Stimulated activated CD8-positive, alpha-beta memory T cell treated with anti-CD3 and anti-CD28 coated beads, Interleukin-7, amount 100 ng/mL, for 48 hours (primary cell): ENCODE measurements at places on chromosomes 11 and 22.

GRCh38 chr22:38310518-38311322 is 6.5 kb downstream of the CSNK1E start:
- no peak for DNase-seq

- peak; percentile 28 for DNase-seq
Observed at GRCh38 chr22:43151251-43152002, at the start of gene TSPO. Gene TSPO, plus strand, starts transcription at chr22:43151559. Its CDS starts 7,680 bp downstream, at chr22:43159239.

DNA sequence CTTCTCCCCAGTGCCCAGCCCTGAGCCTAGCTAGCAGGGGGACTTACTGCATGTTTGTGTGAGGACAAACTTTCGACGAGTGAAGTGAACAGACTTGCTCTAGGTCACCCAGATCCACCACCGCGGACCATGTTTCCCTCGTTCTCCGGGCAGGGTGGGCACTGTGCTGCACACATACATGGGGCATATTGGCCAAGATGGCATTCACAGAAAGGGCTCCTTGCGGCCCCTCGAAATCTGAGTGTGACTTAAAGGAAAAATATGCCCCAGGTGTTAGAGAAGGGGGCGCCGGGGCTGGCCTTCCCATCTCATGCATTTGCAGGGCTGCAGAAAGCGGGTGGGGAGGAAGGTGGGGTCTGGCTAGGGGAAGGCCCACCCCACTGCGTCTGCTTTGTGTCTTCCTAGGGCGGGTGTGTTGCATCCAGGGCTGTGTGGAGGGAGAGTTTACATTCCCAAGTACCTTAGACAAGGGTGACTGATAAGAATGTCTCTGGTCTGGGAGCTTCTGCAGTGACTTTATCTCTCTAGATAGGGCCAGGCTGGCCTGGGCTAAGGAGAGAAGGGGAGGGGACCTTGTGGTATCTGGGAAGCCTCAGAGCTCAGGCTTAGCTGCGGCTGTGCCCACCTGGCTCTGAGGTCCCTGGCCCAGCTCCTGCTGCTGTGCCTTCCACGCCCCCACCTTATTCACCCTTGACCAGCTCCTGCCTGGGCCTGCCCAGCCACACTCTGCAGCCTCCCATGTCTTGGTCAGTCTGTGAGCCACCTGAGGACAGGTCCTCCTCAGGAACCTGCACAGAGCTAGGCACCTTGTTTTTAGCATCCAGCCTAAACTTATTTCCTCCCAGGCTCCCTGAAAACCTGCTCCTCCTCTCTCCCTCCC is 45.8 kb downstream of the LRRC32 start:
- no peak for DNase-seq

- no peak for DNase-seq
Observed at GRCh38 chr22:47270463-47271135, 508.1 kb downstream of the TBC1D22A start.

GRCh38 chr11:123587559-123587958 is 66.9 kb downstream of the SCN3B start:
- no peak for DNase-seq

GRCh38 chr22:42844756-42845155 is 12.3 kb downstream of the ARFGAP3 start:
- DNase-seq: no peak

DNA sequence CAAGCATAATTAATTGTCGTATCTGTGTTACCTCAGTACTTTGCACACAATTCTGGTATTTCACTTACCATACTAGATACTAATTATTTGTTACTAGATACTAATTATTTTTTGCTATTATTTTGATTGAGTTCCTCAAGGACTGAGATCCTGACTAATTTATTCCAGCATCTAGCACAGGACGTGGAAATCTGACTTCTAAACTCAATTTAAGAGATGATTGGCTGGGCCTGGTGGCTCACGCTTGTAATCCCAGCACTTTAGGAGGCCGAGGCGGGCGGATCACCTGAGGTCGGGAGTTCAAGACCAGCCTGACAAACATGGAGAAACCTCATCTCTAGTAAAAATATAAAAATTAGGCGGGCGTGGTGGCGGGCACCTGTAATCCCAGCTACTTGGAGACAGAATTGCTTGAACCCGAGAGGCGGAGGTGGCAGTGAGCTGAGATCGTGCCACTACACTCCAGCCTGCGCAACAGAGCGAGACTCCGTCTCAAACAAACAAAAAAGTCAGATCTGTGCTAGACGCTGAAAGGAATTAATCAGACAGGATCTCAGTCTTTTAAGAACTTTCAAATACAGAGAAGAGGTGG is 527 bp upstream of the MRPL48 start:
- no peak for DNase-seq

DNA sequence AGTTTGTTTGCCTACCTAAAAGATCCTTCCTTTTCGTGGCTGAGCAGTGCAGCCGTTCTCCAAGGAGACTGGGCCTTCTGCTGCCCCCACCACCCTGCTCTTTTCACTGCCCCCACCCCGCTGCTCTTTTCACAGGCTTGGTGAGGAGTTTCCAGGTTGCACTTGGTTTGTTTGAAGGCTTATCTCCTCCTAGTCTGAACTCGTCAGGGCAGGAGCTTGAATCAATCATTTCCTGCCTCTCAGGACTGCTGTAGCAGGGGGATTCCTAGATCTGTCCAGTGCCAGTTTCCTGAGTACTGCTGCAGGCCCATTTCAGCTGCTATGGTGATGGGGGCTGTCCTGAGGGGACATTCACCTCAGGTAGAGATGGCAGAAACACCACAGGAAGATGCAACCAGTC is 10.0 kb downstream of the MED15 start:
- DNase-seq: no peak

- no peak for DNase-seq
Observed at GRCh38 chr11:35112056-35112845, 26.7 kb upstream of the CD44 start.

DNA sequence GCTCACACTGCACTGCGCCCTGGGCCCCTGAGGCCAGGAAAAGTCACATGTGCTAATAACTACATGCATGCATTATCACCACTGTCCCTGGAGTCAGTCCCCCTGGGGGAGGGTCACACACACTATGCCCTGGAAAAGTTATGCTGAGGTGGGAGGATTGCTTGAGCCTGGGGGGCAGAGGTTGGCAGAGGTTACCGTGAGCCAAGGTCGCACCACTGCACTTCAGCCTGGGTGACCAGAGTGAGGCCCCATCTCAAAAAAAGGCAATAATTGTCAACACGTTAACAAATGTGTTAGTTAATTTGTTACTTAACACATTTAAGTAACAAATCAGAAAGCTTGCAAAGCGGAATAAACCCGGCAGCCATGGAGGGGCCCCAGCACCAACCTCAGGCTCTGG is 13.3 kb upstream of the SEC14L6 start:
- DNase-seq: no peak

GRCh38 chr11:27485930-27486773 is 13.6 kb upstream of the LGR4 start:
- no peak for DNase-seq

- no peak for DNase-seq
Observed at GRCh38 chr11:71246559-71246958, 5.8 kb downstream of the SHANK2 start.

- DNase-seq: no peak
Observed at GRCh38 chr22:32996702-32997101, 61.5 kb downstream of the SYN3 start.

DNA sequence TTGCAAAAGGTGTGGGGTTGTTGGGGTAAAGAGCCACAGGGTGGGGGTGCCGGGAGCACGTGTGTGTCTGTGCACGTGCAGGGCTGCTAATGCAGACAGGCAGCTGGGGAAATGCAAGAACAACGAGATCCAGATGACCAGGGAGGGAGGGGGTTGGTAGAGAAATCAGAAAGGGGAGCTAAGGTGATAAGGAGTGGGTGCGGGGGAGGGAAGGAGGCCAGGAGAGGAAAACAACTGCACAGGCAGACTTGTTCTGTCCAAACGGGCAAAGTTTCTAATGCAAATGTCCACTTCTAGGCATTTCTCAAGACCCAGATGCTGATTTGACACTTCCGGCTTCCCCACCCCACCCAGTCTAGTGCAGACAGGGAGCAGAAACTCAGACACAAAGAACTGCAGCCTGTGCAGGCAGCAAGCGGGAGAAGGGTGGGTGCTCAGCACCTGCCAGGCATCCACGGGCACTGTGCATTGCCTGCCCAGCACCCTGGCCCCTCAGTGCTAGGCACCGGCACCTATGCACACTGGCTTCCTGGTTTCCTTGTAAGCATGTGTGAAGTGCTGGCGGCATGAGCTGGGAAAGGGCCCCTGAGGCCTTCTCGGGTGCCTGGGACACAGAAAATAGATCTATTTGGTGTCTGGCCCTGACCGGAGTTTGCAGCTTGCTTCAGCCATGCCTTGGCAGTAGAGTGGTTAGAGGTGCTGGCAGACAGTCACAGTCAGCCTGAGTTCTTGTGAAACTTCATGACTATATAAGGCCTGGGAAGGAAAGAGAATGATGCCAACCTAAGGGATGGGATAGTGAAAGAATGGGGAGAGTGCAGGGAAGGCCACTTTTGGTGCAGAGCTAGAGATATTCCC is 220.1 kb upstream of the SORL1-AS1 start:
- no peak for DNase-seq

DNA sequence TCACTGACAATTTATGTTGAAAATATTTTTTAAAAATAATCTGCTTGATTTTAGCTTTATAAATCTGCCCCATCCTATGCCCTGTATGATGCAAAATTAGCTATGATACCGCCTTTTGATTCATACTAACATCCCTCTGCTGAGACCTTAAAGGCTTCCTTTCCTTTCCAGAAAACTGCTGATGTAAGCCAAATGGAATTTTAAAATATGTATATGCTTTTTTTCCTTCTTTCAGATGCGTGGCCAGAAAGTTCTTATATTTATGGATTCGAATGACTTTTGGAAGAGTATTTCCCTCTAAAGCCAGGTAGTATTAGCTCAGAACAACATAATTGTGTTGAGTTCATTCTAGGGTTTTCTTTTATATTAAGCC is 34.5 kb downstream of the SFI1 start:
- DNase-seq: no peak

GRCh38 chr22:47209040-47209514 is 446.6 kb downstream of the TBC1D22A start:
- DNase-seq: no peak

GRCh38 chr11:118415739-118416068 is 14.3 kb downstream of the ATP5MG start:
- no peak for DNase-seq

- DNase-seq: no peak
Observed at GRCh38 chr22:44365832-44366231, 53.1 kb upstream of the SHISAL1 start.

- DNase-seq: no peak
Observed at GRCh38 chr11:95515371-95515770, 274.2 kb downstream of the FAM76B start.

DNA sequence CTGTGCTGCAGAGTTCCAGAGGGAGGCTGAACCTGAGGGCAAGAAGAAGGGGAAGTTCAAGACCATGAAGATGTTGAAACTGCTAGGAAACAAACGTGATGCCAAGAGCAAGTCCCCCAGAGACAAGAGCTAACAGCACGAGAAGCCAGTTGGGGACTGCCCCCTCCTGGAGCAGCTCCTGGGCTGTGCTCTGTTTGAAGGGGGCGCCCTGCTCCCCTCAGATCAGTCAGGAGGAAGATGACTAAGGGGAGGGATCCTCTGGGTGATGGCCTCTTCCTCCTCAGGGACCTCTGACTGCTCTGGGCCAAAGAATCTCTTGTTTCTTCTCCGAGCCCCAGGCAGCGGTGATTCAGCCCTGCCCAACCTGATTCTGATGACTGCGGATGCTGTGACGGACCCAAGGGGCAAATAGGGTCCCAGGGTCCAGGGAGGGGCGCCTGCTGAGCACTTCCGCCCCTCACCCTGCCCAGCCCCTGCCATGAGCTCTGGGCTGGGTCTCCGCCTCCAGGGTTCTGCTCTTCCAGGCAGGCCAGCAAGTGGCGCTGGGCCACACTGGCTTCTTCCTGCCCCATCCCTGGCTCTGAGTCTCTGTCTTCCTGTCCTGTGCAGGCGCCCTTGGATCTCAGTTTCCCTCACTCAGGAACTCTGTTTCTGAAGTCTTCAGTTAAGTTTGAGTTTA is 12.6 kb downstream of the C22orf23 start:
- no peak for DNase-seq

DNA sequence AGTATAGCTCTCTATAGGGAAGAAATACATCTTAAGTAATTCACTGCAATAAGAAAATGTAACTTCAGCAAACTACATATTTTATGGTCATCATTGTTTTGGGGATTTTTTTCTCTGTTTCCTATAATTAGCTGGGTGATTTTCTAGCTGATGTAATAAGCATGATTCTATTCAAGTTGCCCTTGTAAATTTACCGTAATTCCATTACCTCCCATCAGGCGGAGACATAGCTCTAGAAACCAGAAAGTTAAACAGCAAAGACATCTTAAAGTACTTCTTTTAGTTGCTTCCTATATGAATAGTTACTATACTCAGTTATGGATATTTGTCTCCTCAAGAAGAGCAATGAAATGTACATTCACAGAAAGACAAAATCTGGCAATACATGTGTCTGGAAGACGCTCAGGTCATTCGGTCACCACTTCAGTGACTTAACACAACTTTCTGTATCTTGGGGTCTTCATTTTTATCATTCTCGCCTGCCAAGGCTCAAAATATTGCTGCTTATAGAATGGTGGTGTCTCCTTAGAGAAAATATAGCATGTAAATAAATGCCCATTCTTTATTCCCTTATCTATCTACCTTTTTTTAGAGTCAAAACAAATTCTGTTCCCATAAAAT is 239.9 kb upstream of the ZC3H12C start:
- no peak for DNase-seq

- DNase-seq: no peak
Observed at GRCh38 chr11:20126724-20127123, 33.6 kb downstream of the DBX1 start.

DNA sequence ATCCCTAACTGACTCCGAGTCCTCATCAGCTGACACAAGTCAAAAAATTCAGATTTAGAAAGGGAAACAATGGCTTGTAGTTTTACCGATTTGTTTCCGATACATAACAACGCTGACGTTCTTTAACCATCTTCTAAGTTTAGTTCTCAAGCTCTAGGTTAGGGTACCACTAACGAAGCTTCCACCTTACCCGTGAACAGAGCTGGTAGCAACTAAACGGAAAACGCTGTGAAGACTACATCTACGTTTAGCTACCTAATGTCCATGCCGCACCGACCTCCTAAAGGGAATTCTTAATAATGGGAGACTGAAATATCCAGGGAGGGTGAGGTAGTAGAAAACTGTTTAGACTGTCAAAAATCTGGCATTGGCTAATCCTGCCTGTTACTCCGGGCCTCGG is 1.0 kb downstream of the NUP98 start:
- no peak for DNase-seq

DNA sequence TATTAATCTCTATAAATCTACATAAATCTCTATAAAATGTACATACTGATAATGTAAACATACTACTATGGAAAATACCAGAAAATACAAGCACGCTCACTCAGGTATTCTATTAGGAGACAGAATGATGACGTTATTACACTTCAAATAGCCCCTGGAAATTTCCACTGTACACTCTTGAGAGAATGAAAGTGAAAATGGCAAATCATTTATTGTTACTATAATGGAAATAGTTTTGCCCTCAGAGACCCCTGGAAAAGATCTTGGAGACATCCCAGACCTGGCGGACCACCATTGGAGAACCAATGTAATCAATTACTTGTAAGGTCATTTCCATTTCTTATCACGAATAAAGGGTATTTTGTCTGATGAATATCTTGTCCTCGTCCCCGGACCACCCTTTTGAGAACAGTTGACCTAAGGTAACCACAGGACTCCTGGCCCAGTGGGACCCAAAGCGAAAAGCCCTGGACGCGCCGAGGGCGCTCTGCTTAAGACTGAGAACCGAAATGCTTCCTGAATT is 509 bp upstream of the PRRG4 start:
- no peak for DNase-seq
